Left renal pelvis (tissue), 4 donors: ENCODE measurements at places on chromosomes 1 and 21. TPM values are rescaled to one million over a fixed set of nuclear protein-coding genes. Genes with fewer than 3 reads are reported as not detected.

GRCh38 chr1:70103770-70104169 is 101.6 kb downstream of the LRRC40 start:
- DNase-seq, result no peak

DNA sequence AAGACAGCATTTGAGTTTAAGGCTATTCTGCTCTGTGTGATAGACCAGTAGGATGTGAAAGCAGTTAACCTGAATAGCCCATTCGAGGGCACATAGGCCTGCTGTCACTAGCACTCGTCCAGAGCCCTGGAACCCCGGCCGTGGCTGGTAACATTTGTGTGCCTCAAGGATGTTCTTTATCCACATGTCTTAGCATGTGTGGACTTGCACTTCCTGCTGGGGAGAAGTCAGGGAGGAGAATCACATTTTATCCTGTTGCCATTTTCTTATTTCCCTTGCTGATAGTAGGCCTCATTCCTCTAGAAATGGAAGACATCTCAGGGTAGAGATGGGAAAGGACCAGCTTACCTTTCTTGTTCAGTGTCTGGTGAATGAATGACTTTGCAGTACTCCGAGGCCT is 54.7 kb downstream of the VPS13D start:
- DNase-seq, result no peak

GRCh38 chr1:94039871-94040569 is 80.9 kb downstream of the ABCA4 start:
- no peak for DNase-seq

C1orf87 gene
- 0.50 TPM for polyA plus RNA-seq

OR2M2 gene
- not detected for polyA plus RNA-seq

LRRIQ3 gene
- 0.40 TPM for polyA plus RNA-seq

ATP1A4 gene
- not detected for polyA plus RNA-seq
